ENCODE measurements at places on chromosomes 12 and 14.

DNA sequence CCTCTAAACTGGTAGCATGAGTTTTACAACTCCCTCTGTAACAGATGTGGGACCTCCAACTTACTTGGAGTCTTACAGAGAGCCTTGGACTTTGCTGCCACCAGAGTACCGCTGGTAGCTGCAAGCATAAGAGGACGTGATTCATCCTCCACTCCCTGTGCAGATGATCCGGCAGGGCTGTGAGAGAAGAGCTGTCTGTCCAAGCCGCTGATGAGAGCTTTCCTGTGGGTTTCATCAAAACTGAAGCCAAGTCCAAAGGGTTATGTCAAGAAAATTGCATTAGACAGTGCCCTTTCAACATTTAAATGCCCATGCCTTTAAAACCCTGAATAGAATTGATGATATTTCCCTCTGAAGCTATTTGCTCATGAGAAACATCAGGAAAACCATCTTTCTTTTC, 85.8 kb downstream of the LLPH start:
- no peak for DNase-seq

DNA sequence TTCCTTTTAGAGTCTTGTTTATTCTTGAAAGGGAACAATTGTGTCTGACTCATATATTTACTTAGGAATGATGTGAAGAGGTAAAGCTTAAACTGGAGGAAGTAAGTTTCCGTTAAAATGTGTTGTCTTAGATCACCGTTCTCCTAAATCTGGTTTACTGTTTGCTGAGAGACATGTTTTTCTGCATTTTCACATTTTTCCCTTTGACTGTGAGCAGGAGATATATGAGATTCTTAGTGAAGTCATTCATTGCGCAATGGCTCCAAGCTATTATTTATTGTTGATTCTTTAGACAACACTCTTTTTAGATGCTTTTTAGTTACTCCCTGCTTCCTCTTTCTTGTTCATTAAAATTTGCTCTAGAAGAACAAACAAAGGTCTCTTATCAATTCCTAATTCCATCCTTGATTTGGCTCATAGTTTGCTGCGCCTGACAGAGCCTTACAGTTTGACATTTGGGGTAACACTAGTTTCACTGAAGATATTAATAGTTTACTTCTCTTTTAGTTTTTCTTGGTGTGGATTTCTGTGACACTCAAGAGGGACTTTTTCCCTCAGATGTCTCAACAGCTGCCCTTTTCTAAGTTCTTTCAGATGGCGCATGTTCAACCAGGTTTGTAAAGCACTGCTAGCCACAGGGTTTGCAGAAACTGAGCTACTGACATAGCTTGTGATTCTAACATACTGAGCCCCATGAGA, 11.4 kb downstream of the CLECL1 start:
- DNase-seq = no peak

DNA sequence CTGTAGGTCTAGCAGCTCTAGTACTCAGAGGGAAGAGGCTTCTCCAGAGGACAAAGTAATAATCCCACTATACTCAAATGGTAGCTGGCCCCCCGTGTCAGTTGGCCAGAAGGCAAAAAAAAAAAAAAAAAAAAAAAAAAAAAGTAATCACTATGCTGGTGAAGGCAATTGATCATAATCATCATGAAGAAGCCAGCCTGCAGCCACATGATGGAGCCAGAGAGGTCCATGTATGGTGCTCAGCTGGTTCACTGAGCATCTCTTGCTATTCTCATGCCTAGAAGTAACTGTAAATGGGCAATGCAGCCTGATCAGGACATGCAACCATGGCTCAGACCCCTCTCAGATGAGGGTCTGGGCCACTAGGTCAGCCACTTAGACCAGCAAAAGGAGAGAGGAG, 378.8 kb downstream of the MED13L start:
- no peak for DNase-seq

DNA sequence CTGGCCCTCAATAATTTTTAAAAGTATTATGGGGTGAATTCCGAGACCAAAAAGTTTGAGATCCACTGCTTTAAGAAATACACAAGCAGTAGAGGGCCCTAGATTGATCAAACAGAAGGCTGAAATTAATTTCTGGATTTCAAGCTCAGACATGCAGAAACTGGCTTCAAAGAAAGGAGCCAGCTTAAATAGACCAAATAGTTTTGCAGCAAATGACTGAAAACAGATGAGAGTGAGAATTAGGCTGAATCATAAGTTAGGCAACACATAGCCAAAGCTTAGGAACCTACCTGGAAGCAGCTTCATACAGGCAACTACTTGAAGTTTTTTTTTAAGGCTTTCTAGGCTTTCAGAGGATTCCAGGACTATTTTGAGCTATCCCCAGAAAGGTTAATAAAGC, 12.4 kb downstream of the ATF7 start:
- DNase-seq = no peak

GRCh38 chr12:2483713-2484112, 311.1 kb upstream of the FKBP4 start:
- no peak for DNase-seq

DNA sequence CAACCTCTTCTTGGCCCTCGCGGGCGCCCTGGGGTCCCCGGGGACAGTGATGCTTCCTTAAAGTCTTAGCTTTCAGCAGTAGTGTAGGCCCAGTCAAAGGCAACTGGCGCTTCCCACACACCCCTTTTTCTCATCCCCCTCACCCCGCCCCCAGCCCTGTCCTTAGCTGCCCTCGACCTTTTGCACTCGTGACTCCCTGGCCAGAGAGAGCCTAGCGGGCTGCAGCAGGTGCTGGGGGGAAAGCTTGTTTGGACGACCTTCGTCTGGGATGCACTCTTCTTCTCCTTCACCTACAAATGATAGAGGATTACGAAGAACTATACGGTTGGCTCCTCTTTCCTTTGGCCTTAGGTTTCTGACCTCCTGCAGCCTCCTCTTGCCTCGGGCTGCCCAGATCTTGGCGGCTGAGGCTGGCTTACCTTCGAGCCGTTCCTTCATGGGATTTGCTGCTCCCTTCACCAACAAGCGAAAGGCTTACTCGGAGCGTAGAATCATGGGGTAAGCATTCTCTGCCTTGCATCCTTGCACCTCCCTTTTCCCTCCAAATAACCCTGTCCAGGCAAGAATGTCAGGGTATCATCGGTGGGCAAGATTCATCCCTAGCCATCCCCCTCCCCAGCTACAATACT, 815 bp downstream of the COQ10A start:
- DNase-seq = no peak

GRCh38 chr14:36940476-36940875, 231.9 kb downstream of the SLC25A21 start:
- DNase-seq = no peak

DNA sequence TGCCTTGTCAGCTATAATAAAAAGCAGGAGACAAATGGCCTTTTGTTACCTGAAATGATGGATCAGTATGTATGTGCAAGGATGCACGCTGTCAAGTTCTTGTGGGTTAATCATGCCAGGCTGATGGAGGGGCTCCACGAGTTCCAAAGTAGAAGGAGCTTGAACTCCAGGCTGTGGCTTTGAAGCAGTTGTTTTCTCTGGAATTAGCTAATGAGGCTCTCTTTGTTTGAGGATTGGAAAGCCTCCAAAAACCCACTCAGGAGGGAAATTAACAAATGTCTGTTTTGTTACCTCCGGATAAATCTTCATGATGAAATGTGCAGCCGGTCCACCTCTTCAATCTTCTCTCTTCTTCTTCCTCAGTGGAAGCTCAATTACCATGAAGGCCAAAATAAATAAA, 605.5 kb downstream of the DIO2 start:
- DNase-seq = no peak

- DNase-seq = no peak
These were observed 161.1 kb upstream of the TRHDE start for GRCh38 chr12:72110937-72111650.

DNA sequence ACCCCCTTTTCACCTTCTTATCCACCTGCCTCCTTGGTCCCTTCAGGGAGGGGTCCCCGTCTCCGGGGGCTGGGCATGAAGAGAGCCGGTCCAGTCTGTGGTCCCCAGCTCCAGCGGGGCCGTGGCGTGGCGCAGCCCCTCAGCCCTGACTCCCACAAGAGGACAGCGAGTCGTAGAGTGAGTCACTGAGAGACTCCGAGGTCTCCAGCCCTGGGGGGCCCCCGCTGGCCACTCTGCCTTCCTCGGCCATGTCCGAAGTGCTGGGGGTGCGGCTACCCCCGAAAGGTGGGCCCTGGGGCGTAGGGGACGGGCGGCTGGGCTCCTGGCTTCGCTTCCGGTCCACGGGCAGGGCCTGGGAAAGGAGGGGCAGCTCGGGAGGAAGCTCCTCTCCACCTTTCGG, 36.5 kb downstream of the NCKAP5L start:
- DNase-seq = no peak
